EL (cell line): ENCODE measurements at places on chromosomes 3 and 15.
A peak's percentile ranks its signal among the peaks of the same experiment; 100 is the strongest.

DNA sequence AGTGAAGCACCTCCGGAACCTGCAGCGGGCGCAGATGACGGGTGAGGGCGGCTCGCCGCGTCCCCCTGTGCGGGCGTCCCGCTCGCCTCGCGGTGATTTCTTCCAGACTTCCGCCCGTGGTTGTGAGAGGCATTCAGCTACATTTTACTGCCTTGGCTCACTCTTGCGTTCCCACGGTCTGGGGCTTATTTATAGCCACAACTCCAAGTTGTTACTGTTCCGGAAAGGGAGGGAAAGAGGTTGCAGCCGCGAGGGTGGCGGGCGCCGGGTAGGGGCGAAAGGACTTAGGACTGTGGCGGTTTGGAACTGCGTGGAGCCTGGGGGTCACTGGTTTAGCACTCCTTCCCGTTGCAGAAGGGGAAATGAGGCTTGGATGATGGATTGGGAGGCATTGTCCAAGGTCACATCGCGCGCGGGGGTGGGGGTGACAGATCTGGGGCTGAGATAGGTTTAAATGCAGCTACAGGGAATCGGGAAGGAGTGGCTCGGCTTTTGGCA, 1.1 kb downstream of the HES1 start:
- DNase-seq: peak; percentile 71

DNA sequence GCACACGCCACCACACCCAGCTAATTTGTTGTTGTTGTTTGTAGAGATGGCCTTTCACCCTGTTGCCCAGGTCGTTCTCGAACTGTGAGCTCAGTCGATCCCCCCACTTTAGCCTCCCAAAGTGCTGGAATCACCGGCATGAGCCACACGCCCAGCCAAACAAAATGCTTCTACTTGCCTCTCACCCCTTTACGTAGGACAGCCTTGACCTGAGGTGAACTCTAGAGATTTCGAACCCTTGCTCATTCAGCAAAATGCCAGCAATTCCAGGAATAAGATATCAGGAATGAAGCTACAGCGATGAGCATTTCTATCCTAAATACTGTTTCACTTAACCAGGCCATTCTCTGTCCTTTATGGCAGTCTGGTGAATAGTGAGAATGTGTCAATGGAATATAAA, 135.0 kb downstream of the LRRK1 start:
- no peak for DNase-seq

DNA sequence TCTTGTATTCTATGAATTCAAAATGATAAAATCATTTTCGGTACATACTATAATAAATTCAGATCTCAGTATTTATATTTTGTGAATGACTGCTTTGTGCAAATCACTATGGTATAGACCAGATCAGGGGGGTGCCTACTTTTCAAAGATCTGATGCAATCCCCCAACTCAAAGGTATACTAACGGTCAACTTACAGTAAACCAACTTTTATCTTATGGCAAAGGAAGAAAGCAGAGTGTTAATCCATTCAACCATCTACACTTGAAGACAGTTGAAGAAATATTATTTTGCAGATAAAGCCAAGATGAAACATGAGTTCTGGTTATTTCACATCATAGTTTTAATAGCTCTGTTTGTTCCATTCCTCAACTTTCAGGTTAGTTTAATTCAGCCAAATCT, 197.1 kb downstream of the MEX3B start:
- DNase-seq: no peak

GRCh38 chr15:84588053-84588874, 12.5 kb upstream of the ZSCAN2 start:
- DNase-seq: peak; percentile 82

- no peak for DNase-seq
Observed at GRCh38 chr3:37170060-37170459, 4.3 kb downstream of the LRRFIP2 start.

DNA sequence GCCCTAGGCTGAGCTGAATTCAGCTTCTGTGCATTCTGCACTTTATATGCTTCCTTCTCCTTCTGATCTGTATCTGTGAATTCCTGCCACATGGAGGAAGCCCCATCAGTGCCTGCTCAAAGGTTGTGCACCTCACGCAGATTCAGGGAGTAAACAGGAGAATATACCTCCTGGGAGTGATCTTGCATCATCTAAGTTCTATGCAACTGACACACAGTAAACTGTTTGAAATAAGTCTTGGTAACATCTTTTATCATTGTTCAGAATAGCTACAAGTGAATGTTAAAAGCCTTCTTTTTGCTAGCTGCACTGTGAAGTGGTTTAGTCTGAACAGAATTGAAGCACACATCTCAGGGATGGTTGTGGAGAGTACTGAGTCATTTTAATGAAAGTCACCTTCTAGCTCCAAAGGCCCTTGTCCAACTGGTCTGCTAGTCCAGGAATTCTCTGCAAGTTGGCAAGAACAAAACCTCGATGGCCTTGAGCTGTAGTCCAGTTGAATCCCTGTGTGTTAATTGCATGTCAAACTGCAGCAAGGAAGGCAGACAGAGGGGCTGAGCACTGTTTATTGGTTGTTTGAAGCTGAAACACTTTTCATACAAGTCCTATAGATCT, 215.0 kb downstream of the WNT5A start:
- DNase-seq: no peak

GRCh38 chr15:73052653-73053397, 562 bp downstream of the NEO1 start:
- peak; percentile 15 for DNase-seq

GRCh38 chr15:52247461-52247860, 48.1 kb downstream of the MYO5C start:
- DNase-seq: no peak

GRCh38 chr15:57352535-57353316, 23.6 kb upstream of the CGNL1 start:
- no peak for DNase-seq

DNA sequence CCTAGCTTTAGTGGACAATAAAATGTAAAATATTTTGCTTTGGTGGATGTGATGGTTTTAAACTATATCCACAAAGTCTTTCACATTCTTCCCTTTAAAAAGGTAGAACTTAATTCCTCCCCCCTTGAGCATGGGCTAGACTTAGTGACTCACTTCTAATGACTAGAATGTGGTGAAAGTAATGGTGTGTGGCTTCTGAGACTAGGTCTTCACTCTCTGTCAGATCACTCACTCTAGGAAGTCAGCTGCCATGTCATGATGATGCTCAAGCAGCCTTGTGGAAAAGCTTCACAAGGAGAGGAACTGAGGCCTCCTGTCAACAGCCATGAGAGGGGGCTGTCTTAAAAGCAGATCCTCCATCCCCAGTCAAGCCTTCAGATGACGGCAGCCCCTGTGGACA, 4.2 kb downstream of the LRRC2 start:
- DNase-seq: no peak

GRCh38 chr15:39127925-39128617, 452.8 kb upstream of the THBS1 start:
- DNase-seq: peak; percentile 93

- DNase-seq: no peak
Observed at GRCh38 chr3:48624767-48625166, 3.2 kb upstream of the TMEM89 start.

DNA sequence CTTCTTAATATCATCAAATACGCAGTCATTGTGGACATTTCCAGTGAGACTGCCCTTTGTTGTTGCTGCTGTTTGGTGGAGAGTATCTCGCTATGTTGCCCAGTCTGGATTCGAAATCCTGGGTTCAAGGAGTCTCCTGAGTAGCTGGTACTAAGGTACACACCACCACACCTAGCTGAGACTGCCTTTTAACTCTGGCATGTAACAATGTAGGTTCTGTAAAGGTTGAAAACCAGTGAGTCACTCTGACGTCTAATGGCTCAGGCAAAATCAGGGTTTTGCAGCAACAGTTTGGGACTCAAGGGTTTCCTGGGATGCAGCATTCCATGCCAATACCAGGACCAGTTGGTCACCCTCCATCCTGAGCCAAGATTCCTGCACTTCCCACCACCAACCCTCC, 52.2 kb downstream of the AQP9 start:
- DNase-seq: no peak

DNA sequence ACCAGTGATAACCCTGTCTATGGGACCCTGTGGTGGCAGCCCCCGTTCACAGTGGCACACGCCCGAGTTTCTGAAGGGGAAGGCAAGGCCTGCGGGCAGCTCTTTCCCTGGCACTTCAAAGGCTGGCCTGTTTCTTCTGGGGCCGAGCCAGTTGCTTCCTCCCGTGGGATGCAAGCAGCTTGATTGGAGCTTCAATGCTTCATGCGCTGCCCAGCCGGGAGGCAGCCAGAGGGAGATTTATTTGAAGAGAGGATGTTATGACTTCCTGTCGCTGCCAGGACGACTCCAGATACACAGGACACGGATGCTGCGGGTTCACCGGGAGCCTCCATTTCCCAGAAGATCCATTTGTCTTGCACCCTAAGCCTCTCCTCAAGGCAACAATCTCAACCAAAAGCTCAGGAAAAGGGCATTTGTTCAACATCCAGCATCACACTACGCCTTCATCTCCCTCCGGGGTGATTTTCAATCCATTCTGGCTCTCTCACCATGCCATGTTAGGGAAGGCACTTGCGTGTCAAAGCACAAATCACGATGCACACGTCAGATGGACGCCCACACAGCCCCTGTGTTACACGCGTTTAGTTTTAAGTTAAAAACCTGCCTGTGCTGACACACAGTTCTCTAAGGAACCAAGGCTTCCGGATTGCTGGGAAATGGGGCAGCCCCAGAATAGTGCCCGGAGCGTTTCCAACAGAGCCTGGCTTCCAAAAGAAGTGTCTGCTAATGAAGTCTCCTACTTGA, 330.2 kb downstream of the OCA2 start:
- DNase-seq: no peak

DNA sequence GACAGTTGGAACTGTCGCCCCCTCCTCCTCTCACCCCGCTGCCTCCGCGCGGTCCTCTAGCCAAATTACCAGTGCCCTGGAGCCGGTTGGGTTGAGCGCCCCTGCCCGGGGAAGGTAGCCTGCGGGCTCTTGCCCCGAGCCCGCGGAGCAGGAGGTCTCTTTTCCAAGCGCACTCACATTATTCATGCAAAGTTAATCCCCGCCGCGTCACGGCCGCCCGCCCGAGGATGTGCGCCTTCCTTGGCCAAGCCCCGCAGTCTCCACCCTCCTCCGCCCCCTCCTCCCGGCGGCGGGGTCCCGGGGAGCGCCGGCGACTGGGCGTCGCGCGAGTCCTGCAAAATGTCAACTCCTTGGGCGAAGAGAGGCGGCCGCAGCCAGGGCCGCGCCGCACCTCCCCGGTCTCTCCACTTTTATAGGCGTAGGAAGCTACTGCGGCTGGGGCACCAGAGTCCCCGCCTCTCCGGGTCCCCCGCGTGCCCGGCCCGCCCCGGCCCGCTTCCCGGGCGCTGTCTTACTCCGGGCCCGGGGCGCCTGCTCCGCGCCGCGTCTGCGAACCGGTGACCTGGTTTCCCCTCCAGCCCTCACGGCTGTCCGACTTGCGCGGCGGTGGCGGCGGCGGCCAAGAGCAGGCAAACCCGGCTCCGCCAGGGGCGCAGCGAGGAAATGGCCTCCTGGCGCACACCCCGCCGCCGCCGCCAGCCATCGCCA, at the start of gene THRB:
Gene THRB, minus strand, starts transcription at position 233 of the 708 bp plus-strand sequence.
- peak; percentile 47 for DNase-seq

GRCh38 chr15:38726187-38726586, 161.6 kb upstream of the RASGRP1 start:
- no peak for DNase-seq

GRCh38 chr3:122094125-122094524, 39.0 kb downstream of the CD86 start:
- DNase-seq: no peak

DNA sequence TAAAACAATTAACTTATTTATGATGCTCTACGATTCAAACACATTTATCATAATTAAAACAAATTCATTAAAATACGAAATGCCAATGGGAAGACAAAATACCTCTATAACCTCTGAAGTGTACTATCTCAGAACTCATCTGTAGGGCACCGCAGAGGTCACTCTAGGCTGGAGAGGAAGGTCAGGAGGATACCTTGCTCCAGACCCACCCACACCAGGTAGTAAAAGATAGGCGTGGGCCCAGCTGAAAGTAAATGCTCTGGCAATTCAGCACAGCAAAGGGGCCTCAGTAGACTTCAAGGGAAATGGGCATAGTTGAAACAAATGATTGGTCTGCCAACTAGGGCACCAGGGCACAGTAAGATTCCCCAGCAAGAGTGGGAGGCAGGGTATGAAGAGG, 26.0 kb upstream of the SPPL2A start:
- no peak for DNase-seq

DNA sequence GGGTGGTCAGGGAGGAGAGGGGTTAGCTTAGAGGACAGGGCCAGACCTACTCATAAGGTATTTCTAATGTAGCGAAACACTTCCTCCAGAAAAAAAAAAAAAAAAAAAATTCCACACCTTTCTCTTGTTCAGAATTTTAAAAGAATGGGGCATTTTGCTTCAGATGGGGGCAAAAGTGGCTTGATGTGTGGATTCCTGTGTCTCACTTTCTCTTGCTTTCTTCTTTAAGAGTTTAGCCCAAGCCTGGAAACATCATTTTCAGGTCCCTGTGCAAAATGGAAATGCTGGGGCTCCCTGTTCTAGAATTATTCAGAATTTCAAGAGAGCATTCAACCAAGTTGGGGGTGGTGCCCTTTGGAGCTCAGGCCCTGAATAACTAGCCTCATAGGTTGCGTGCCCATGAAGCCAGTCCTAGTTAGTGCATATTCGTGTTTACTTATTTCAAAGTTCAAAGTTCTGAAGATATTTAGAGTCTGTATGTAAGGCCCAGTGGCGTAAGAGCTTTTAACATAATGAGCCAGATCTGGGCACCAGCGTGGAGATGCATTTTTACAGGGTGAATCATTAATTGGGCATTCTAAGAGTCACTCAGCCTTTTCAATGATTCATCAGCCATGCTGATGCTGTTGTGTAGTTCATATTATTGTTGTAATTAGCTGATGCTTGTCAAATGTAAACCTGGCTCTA, 104.5 kb downstream of the RPLP1 start:
- DNase-seq: peak; percentile 97

DNA sequence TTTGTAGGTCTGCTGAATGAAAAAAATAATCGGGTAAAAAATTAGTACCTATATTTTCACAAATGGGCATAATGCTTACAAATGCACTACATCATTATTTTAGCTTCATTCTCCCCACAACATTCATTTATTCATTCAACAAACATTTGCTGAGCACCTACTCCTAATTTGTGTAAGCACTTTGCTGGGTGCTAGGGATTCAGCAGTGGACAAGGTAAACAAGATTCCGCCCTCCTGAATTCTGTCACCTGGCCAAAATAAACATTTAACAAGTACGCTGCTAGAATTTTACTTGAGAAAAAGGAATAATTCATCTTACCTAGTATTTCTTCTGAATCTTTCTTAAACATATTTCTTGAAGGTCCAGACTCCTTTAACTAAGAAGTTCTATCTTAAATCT, 72.1 kb downstream of the TIGIT start:
- DNase-seq: no peak

- DNase-seq: no peak
Observed at GRCh38 chr15:73034221-73034620, 18.0 kb upstream of the NEO1 start.

DNA sequence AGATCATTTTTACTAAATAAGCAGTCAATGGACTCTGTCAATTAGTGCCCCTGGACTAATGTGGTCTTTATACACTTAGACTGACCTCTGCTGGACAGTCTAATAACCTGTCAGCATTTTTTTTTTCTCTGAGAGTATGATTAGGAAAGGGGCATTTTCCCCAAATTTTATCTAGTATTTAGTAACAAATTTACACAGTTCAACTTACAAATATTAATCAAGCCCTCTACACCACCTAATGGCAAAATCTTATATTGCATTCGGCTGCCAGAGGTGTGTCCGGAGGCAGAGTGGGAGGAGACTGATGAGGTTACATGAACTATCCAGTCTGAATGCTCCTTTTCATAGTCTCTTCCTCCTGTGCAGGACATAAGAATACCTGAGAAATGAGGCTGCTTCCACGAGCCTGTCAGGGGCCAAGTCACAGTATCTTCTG, 36.0 kb upstream of the COLQ start:
- DNase-seq: peak; percentile 77
